ENCODE measurements at places on chromosomes 2 and 18.

- no peak for DNase-seq
These were observed 65.7 kb upstream of the GLI2 start for GRCh38 chr2:120669971-120670370.

GRCh38 chr2:103792042-103792441, 1030.2 kb downstream of the TMEM182 start:
- no peak for DNase-seq

DNA sequence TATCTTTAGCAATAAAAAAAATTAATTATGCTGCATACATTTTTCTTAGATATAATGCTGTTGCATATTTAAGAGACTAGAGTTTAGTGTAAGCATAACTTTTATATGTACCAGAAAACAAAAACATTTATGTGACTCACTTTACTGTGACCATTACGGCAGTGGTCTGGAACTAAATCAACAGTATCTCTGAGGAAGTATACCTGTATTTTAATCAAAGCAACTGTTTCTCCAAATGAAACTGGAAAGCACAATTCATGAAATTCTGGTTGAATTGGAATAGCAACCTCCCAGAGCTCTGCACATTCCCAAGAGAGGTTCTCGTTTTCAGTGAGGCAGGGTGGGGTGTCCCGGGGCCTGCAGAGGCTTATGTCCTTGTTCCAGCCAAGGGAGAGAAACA, 112.2 kb upstream of the TACR1 start:
- DNase-seq, result no peak

DNA sequence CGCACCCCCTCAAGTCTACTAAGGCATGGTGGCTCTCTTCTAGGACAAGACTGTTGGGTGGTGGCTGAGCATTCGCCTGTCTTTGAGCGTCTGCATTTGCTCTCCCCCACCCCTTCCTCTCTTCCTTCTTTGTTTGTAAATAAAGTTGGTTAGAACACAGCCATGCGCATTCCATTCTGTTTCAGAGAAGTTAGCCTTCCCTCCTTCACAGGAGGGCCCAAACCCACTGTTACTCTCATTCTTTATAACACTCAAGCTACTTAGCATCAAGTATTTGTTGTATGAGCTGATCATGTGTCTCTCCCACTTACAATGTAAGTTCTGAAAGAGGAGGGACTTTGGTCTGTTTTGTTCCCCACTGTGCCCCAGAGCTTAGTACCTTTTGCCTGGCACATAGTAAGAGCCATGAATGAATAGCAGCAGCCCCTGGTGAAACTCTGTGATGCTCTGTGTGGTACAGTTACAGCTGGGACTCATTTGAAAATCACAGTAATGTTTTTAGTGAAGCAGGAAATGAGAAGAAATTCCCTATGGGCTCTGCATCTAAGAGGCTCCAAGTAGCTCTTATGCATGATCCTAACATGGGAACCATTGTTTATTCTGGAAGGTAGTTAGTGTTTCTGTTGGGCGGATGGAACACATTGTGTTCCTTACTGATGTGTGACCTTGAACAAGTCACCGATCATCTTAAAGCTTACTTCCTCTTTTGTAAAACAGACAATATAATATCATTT, 7.7 kb downstream of the MGAT5 start:
- no peak for DNase-seq

GRCh38 chr18:36580874-36581750, 247.7 kb downstream of the TPGS2 start:
- no peak for DNase-seq

- DNase-seq, result no peak
These were observed 40.4 kb downstream of the PTPN2 start for GRCh38 chr18:12843420-12844350.

GRCh38 chr2:187075199-187075635, 226.2 kb upstream of the ZSWIM2 start:
- no peak for DNase-seq

GRCh38 chr2:182503886-182504285, 77.0 kb upstream of the PDE1A start:
- DNase-seq, result no peak

DNA sequence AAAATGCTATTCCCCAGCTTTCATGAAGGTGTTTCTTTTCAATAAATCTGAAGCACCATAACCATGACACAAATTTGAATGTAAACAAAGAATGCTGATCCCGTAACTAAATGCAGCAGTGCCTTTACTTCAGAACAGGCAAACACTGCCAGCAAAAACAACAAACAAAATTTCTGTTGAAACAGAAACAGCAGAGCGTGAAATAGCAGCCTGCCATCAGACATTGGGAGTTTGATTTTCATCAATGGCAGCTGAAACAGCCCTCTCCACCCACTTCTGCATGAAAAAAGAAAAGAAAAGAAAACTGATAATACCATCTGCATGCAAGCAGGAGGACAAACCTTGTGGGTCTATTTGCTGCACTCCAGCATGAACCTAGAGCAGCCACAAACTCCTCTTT, 128.3 kb downstream of the CDH2 start:
- no peak for DNase-seq

GRCh38 chr2:112839407-112840067, 3.0 kb upstream of the IL1B start:
- no peak for DNase-seq

GRCh38 chr2:133090358-133090757, 420.4 kb upstream of the LYPD1 start:
- DNase-seq, result no peak

DNA sequence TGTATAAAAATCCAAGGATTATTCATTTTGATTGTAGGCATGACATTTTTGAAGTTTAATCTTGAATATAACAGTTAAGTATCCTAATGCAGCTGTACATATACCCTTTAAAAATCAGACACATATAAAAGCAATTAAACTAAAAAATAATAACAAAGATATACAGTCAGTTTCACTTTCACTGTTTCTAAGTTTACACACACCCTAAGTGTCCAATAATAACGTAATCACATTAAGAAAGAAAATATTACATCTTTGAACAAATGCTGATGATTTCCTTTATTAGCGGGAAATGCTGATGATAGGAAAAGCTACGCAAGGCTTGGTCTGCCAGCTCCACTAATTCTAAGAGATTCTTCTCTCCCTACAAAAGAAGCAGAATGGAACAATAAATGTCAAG, 38.8 kb downstream of the RTTN start:
- no peak for DNase-seq

GRCh38 chr2:187442778-187443177, 5.3 kb downstream of the CALCRL start:
- no peak for DNase-seq

DNA sequence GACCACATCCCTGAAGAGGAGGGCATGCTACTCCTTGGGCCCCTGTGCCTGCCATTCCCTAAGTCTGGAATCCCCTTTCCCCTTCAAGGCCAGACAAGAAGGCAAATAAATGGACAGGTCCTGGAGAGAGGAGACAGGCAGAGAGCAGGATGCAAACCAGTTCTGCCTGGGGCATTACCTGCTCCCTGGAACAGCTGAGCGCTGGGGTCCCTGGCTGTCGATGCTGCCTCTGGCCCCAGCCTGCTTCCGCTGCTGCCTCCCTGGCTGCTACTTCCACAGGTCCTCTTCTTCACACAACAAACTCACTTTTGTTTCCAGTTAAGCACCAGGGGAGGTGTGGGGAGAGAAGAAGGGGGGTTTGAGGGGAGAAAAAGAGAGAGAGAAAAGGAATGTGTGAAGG, 53.1 kb downstream of the SLC4A5 start:
- DNase-seq, result no peak

DNA sequence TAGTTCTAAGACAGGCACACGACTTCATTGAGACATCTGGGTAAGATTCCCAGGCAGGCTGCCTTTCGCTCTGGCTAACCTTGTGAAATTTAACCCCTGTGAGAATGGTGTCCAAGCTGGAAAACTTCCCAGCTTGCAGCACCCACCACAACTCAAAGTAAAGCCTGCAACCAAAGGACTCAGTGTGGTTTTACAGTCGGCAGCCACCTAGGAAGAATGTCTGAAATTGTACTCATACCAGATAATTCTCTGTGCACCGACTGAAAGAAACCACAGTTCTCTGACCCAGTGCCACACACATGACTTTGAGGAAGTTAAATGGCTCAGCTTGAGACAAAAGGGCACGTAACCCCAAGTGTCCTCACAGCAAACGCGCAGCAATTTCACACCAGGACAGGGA, 125.7 kb downstream of the RBMS1 start:
- no peak for DNase-seq

DNA sequence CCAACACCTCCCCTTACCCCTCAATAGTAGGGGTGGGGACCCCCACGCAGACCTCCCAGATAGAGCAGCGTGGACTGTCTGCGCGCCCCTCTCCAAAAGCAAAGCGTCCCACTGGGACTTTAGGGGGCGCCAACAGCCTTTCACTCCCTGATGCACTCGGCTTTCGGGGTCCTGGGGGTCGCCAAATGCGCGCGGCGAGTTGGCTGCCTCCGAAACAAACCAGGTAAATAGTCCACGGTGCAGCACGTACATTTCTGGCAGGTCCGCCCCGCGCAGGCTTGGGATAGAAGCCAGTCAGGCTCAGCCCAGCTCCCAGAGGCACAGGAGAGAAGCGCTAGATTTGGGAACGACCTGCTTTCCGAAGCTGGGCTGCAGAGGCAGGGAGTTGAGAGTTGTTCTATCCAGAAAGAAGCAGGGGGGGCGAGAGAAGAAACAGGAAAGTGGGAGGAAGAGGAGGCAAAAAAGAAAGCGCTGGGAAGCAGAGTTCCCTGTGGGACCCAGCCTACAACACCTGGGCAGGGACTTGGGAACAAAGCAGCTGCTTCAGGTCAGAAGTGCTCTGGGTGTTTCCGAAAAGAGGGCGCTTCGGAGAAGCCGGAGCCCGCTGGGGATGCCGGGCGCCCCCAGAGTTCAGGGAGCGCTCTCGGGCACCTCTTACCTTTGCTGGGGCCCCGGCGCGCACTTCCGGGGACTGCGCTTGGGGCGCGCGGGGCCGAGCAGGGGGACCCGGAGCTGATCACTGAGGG, 544 bp downstream of the EVA1A start:
- DNase-seq, result no peak

GRCh38 chr2:61928826-61929461, 23.5 kb downstream of the COMMD1 start:
- DNase-seq, result no peak

- DNase-seq, result no peak
These were observed 6.9 kb upstream of the FLACC1 start for GRCh38 chr2:201363857-201364560.

DNA sequence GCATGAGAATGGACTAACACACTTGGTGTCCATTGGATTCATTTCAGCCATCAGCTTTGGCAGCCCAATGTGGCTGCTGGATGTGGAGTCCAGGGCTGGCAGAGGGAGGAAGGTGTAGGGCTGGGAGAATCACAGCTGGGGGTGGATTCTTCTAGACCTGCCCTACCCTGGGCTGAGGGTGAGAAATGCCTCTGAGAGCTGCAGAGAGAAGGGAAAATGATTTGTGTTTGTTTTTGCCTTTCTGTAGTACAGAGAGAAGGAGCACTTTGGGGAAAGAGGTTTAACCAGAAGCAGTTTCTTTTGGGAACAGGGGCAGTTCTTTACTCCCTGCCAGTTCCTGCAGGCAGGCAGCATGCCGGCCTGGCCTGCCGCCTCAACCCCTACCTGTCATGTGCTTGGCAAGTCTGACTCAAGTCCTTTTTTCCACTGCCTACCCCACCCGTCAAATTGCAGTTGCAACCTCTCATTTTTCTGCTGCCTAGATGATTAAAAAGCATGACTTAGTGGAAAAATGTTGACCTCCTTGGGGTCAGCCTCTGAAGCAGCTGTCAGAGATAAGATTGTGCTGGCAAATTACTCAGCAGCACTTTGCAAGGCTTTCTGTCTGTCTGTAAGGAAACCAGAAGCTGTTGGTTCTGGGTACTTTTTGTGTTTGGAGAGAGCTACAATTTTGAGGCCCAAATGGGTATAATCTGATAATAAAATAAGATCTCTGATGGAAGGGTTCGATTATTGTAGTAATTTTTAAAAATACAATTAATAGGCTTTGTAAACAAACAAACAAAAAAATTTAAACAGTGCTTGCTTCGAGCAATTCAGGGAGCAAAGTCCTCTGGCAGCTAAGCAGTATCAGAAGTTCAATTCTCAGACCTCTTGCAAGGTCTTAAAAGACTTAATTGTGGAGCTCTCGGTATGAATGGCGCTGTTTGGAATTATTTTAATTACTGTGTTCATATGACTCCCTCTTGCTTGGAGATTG, 21.7 kb downstream of the LBH start:
- DNase-seq, result peak; percentile 60
